ENCODE measurements at places on chromosomes 5 and 9.

DNA sequence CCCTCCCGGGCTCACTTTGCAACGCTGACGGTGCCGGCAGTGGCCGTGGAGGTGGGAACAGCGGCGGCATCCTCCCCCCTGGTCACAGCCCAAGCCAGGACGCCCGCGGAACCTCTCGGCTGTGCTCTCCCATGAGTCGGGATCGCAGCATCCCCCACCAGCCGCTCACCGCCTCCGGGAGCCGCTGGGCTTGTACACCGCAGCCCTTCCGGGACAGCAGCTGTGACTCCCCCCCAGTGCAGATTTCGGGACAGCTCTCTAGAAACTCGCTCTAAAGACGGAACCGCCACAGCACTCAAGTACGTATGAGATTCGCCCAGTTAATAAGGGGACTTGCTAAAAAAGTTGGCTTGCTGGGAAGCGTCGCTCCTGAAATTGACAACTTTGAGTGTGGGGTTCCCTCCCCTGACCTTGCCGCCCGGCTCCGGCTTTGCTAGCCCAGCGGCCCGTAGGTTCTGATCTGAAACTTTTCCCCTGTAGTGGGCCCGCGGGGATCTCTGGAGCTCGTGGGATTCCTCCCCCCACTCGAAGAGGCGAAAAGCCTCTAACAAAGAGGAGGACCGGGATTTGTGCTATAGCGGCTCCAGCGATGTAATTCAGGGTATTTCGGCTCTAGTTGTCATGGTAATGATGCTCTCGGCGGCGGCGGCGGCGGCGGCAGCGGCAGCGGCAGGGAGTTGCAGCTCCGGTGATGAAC is 572 bp downstream of the NR4A3 start:
- peak; percentile 73 for DNase-seq

GRCh38 chr5:56303511-56303910 is 70.4 kb upstream of the ANKRD55 start:
- no peak for DNase-seq

- DNase-seq = no peak
These were observed 39.6 kb downstream of the MACIR start for GRCh38 chr5:103298117-103298516.

- DNase-seq = no peak
These were observed 18.3 kb upstream of the ARL14EPL start for GRCh38 chr5:116013936-116014335.

DNA sequence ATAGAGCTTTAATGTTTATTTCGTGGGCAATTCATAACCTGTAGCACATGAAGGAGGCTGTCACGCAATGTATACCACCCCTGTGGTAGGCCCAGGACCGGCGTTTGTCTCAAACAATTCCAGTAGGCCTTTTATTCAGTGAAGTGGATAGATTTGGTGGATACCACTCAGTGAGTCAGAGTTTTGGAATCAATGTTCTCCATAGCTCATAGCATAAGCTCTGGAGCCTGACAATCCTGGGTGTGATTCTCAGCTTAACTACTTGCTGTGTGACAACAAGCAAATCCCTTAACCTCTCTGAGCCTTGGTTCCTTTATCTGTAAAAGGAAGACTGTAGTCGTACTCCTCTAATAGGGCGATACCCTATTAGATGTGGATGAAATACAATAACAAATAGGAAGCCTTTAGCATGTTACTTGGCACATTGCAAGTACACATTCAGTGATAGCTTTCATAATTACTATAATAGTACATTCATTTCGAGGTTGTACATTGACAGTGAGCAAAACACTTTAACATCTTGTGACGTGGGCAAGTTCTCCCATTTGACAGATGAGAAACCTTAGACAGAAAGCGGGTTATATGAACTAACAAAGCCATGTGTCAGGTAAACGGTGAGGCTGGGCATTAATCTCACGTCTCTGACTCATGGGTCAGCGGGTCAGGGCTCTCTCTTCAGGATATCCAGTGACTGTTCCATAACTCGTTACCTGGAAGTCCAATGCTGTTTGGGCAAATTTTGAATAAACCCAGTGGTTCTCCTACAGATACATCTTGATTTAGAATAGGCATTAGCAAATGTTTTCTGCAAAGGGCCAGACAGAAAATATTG is 130.8 kb downstream of the C9orf152 start:
- DNase-seq = peak; percentile 86

DNA sequence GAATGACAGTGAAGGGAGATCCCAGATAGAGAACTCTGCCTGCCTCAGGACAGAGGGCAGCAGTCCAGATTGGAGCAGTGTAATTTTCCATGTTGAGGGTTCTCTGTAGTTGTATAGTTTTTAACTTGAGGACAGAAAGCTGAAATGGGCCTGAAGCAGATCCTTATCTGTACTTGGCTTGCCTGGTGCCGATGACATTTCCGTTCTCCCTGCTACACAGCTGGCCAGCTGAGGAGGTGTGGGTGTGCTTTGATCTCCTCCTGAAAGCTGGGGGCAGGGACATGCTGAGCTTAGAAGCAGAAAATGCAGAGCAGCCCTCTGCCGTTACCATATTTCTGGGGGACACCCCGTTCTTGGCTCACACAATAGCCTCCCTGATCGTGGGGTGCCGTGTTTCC is 10.5 kb downstream of the GLRX start:
- peak; percentile 48 for DNase-seq

DNA sequence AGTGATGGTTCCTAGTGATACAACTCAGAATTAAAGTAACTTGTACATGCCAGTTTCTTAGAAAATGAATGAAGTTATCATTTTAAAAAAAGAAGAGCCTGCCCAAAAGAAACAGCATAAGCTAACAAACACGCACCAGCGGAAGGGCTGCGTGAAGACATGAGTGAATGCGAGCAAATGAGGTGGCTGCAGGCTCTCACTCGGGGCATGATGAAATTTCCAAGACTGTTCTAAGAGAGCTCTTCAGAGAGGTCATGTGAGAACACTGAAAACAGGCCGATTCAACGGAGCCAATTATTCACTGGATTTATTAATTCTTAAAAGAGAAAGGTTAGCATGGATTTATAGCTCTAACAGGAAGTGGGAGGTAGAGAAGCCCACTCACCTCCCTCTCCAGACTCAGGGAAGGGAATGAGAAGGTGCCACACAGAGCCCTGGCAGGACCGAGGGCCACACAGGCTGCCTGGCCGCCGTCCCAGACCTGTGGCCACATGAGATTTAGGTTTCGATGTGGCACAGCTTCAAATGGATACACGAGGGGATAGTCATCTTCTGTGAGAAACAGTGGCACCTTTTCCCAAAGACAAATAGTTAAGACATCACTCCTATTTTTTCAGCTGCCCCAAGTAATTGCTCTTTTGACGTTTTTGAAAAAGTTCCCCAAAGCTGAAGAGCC is 55.5 kb downstream of the HABP4 start:
- DNase-seq = no peak
